ENCODE measurements at places on chromosomes 5 and 9.

DNA sequence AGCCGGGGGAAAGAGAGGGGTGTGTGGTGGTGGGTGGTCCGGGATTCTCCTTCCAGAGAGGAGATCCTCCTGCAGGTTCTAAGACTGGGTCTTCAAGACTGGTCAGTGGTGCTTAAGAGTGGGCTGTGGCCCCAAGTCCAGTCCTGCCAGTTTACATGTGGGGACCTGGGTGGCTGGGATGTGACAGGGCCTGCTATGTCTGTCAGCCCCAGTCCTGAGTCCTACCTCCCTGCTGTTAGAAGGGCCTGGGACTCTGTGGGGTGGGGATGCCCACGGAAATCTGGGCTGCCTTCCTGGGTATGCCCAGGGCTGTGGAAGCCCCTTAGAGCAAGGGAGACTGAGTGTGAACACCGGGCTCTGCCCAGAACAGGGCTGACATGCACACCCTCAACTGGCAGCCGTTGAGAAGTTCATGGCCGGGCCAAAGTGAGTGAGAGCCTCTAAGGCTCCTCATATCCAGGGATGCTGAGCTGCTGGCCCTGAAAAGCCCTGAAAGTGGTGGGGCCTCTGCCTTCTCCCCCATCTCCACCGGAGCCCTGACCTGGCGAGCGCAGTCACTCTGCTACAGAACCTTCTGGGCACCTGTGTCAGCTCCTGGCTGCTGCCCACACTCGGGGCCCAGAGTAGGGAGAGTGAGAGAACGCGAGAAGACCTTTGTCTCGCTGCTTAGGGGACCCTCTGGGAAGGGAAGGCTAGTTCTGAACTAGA lies 1.7 kb downstream of the PHF2 start:
- DNase-seq, result no peak

DNA sequence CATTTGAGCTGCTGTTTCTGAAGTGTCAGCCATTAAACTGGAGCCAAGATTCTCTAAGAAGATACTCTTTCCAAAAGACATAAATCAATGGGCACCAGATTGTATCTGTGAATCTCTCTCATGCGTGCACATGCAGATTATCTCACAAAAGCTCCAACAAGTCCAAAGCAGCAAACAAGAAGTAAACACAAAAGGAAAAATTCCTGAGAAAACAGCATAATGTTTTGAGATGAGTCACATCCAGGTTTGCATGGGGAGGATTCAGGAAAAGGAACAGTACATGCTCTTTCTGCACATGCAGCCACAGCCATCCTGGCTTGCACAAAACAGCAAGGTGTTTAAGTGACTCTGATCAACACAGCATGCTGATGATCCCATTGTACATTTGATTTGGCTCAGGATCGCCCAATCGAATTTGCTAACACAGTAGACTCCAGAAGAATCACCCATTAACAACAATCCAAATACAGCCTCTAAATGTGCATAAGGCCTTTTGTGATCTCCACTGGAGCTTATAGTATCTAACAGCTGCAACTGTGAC lies 143.1 kb downstream of the ELAVL2 start:
- DNase-seq, result peak; percentile 9

DNA sequence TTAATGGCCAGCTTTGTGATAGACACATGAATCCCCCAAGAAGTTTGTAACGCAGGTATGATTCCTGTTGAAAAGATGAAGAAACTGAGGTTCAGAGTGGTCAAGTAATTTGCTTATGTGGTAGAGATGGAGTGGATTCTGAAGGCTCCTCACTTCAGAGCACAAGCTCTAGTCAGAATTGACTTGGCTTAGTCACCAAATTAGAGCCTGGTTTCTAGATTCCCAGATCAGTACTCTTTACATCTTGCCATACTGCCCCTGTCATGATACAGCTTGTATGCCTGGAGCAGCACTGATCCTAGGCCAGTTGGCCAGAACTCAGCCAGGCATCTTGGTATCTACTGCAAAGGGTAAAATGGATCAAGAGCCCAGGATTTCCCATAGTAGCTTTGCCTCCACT lies 284.4 kb upstream of the RFX3 start:
- no peak for DNase-seq

GRCh38 chr5:136427426-136427825 lies 62.1 kb upstream of the TRPC7 start:
- DNase-seq, result no peak

GRCh38 chr5:151737431-151737830 lies 21.0 kb downstream of the ATOX1 start:
- DNase-seq, result no peak

DNA sequence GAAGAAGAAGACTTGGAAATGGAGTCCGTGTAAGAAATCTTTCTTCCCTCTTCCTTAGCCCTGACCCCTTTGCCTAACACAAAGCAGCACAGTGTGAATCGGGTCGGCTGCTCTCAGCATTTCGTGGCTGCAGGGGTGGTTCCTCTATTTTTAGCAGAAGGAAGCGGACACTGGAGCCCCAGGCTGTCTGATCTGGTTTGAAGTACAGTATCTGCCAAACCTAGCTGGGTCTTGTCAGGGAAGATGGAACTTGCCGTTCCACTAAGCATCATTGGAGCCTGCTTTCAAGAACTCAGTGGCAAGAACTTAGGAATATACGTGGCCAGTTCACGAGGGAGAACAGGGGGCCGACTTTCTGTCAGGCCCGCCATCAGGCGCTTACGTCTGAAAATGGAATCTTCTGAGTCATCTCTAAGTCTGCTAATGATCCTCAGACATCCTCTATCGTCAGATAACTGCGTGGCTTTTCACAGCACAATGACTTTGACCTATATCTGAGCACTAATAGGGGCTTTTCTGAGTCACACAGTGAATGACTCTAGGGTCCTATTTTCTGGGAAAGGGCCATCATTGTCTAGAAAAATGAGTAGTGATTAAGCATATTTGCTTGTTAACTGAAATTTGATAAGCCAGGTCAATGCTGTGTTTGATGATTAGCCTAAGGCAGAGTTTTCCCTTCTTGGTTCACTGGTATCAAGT lies 43.3 kb upstream of the NCS1 start:
- no peak for DNase-seq
